Esophagus mucosa (tissue), 1 donor: ENCODE measurements at places on chromosomes 5 and 9. TPM values are rescaled to one million over a fixed set of nuclear protein-coding genes. Genes with fewer than 3 reads are reported as not detected.

DNA sequence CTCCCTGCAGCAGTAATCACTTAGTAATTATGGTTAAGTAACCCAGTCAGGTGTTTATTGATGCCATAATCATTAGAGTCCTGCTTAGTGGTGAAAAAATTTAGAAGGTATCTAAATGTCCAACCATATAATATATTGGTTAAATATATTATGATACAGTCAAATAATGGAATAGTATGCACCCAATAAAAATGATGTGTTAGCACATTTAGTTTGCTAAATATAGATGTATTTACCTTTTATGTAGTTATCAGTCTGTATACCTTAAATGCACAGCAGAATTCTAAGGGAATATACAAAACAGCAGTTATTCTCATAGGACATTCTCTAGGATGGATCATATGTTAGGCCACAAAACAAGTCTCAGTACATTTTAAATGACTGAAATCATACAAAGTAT lies 90.4 kb downstream of the PRKACG start:
- no peak for ATAC-seq

- ATAC-seq = no peak
Measured at GRCh38 chr5:82694711-82695285, 382.4 kb downstream of the TMEM167A start.

GRCh38 chr5:116953251-116953930 lies 378.8 kb upstream of the SEMA6A start:
- ATAC-seq = no peak

- ATAC-seq = no peak
Measured at GRCh38 chr5:51958473-51958872, 575.2 kb downstream of the ISL1 start.

FIBCD1 gene
- total RNA-seq = 0.20 TPM

FOXD4L3 gene
- total RNA-seq = not detected
